ENCODE measurements at places on chromosomes 3 and 15. TPM values are rescaled to one million over a fixed set of nuclear protein-coding genes. Genes with fewer than 3 reads are reported as not detected.

Gene GNAT1
- not detected for polyA plus RNA-seq

GRCh38 chr15:99565299-99566156, at the start of gene MEF2A:
MEF2A (plus strand) TSS chr15:99565984; CDS start chr15:99633120, 67,136 bp downstream.
- peak within 1 kb of the TSS; percentile 94 for H3K27ac ChIP-seq
- peak; percentile 96 for DNase-seq
- no peaks in the 10 kb centered on the region for H3K36me3 ChIP-seq
- H3K4me1 ChIP-seq = peaks cover 23% of the 10 kb centered on the region

- no peak overlapping the region for H3K27ac ChIP-seq
- no peaks in the 10 kb centered on the region for H3K36me3 ChIP-seq
- DNase-seq = no peak
- no peak overlapping the region for H3K4me3 ChIP-seq
Measured at GRCh38 chr3:20673866-20674265, 487.9 kb upstream of the SGO1 start.

GRCh38 chr15:56989411-56989924, 71.0 kb downstream of the TCF12 start:
- H3K27ac ChIP-seq = no peak overlapping the region
- no peaks in the 10 kb centered on the region for H3K27me3 ChIP-seq
- no peak for DNase-seq
- peaks cover 9% of the 10 kb centered on the region for H3K36me3 ChIP-seq

DNA sequence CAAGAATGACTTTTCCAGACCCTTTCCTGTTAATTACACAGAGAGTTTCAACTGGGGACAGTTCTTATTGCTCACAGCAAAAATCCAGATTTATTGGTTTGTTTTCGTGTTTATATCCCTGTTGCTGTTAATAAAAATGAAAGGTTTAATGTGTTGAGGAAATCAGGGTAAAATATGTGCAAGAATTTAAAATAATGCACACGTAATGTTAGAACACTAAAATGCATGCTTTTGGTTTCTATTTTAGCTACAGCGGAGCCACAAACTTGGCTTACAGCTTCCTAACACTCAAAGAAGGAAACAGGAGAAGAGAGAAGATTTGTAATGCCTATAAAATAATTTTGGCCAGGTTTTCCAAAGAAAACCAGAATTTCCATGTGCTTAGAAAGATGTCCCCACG, 62.7 kb downstream of the CASR start:
- no peaks in the 10 kb centered on the region for H3K36me3 ChIP-seq
- DNase-seq = peak; percentile 32
- peak overlapping the region; percentile 62 for H3K4me3 ChIP-seq
- no peak overlapping the region for H3K27ac ChIP-seq

DNA sequence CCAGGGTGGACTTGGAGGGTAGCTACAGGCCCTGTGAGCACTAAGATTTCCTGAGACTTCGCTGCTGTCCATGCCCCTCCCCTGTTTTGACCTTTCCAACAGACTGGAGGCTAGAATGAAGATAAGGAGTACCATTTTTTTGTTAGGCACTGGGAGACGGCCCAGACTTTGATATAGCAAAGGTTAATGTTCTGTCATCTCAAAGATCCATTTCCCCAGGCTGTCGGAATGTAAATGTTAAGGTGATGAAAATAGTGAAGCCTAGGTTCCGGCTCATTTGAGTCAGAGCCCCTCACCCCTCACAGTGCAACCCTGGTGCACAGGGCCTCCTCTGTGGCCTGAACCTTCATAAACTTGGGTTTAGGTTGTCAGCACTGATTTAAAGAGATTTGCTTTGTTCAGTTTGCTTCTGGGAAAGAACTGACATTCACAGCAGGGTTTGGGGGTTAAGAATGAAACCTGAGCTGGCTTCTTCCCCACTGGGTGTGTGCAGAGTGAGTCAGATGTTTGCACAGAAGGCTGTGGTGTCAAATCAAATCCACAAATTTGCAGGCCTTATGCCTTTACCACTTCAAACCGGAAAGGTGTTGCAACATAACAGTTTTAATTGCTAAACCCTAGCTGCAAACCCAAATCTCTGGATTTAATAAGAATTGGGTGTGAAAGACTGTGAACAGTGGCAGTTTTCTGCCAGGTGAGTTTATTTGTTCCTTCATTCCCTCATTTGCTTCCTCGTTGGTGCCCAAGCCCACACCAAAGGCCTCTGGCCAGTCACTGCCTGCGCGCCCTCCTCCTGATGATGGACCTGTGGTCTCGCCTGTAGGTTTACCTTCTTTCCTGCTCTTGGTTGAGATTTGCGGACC, 20.6 kb upstream of the KCTD6 start:
- no peaks in the 10 kb centered on the region for H3K36me3 ChIP-seq
- peak; percentile 89 for DNase-seq
- peaks cover 14% of the 10 kb centered on the region for H3K4me1 ChIP-seq

Gene TOMM70
- 18.8 TPM for polyA plus RNA-seq

- no peaks in the 10 kb centered on the region for H3K36me3 ChIP-seq
- no peak overlapping the region for H3K27ac ChIP-seq
- no peak overlapping the region for H3K4me3 ChIP-seq
- no peaks in the 10 kb centered on the region for H3K27me3 ChIP-seq
- no peak for DNase-seq
- no peaks in the 10 kb centered on the region for H3K4me1 ChIP-seq
Measured at GRCh38 chr15:95210436-95210981, 979.1 kb downstream of the MCTP2 start.

DNA sequence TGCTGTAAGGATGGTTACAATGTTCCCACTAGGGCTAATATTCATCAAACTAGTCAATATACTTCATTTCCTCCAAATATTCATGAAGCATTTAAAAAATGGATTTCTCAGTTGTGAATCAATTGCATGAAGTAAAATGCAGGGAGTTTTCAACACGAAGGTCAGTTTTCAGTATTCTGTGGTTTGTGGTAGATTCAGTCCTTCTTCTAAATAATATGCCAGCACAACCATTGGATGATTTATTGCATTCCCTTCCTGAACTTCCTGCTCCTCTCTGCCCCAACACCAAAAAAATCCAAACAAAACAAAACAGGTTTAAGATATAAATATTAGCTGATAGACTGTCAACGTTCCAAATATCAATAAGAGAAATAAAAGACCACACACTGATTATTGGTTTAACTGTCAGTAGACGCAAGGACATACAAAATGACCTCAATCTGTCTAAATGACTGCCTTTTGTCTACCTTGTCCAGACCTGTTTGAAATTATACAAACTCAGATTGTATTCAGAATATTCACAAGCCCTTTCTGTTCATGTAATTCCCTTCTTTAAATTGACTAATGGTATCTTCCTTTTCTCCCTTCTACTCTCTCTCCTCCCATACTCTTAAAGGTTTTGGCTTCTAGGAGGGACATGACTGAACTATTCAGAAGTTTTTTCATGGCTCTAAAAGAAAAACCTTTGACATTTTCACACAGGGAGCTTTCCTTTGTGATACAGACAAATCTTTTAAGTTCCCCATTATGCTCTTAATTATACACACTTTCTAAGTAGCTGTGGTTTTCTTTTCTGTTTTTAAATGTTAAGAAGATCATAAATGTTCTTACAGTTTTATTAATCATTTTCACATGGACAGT, 92.6 kb upstream of the STT3B start:
- no peak overlapping the region for H3K4me3 ChIP-seq
- no peaks in the 10 kb centered on the region for H3K36me3 ChIP-seq
- DNase-seq = no peak
- no peak overlapping the region for H3K27ac ChIP-seq
- H3K4me1 ChIP-seq = no peaks in the 10 kb centered on the region

Gene MEIS2
- polyA plus RNA-seq = 26.2 TPM

GRCh38 chr3:42162462-42162861, 71.3 kb downstream of the TRAK1 start:
- H3K36me3 ChIP-seq = no peaks in the 10 kb centered on the region
- no peak overlapping the region for H3K4me3 ChIP-seq
- no peaks in the 10 kb centered on the region for H3K27me3 ChIP-seq

Measured in GM23248 (cell line).